Effector memory CD4-positive, alpha-beta T cell (primary cell): ENCODE measurements at places on chromosomes 3 and 15.

GRCh38 chr15:66007663-66008262 lies 138.5 kb downstream of the RAB11A start:
- no peak for DNase-seq

DNA sequence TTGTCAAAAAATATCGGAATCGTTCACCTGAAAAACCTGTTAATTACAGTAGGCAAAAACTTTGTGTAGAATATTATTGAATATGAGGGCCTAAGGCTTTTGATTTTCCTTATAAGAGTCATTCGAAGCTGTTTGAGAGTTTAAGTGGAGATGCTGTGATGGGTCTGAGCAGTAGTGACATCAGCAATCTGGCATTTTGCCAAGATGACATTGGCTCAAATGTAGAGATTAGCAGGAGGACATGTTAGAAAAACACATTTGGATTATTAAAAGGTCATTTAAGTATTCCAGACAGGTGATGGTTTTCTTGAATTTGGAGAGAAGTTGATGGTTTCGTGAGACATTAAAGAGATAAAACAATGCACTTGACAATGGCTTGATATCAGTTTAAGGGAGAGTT lies 12.9 kb downstream of the OR5AC2 start:
- no peak for DNase-seq

GRCh38 chr3:99418209-99418635 lies 220.2 kb upstream of the COL8A1 start:
- no peak for DNase-seq

- no peak for DNase-seq
Observed at GRCh38 chr15:78800189-78800588, 11.1 kb downstream of the ADAMTS7 start.

GRCh38 chr3:69761896-69762767 lies 22.9 kb downstream of the MITF start:
- DNase-seq: no peak

DNA sequence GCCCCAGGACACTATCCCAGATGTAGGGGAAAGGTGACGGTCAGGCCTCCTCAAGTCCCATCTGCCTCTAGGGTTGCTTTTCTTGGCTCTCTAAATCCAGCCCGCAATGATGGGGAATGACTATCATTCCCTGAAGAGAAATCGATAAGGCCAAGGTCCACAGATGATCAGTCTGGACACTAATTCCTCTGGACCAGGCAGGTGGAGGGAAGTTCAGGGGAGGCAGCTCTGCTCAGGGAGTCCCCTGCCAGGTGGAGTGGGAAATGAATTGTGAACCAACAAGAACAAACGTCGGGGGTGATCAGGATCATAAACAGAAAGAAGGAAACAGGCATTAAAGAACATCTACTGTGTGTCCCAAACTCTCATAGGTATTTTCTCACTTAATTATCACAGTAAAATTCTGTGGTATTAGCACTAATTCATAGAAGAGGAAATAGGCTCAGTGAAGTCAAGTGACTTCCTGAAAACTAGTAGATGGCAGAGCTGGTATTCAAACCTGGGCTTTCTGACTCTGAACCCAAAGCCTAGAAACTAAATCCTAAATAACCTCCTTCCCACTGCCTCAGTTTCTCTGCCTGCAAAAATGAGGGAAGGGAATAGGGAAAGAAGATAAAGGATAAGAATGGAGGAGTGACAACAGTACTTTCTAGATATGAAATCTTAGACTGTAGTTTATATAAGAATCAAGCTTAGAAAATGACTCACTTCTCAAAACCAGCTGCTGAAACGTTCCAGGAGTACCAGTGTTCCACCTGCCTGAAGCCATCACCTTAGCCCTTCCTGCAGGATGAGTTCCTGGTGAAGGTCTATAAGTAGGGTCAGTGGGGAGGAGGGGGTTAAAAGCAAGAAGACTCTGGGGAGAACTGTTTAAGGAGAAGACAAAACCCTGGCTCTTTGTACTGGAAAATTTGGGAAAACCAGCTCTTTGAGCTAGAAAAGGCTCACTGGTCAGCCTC lies 7.5 kb downstream of the BMF start:
- no peak for DNase-seq

GRCh38 chr3:134640872-134641470 lies 9.9 kb downstream of the KY start:
- DNase-seq: no peak

- DNase-seq: no peak
Observed at GRCh38 chr15:68672251-68672650, 93.5 kb downstream of the CORO2B start.

- no peak for DNase-seq
Observed at GRCh38 chr3:126450219-126450618, 25.5 kb downstream of the ZXDC start.

DNA sequence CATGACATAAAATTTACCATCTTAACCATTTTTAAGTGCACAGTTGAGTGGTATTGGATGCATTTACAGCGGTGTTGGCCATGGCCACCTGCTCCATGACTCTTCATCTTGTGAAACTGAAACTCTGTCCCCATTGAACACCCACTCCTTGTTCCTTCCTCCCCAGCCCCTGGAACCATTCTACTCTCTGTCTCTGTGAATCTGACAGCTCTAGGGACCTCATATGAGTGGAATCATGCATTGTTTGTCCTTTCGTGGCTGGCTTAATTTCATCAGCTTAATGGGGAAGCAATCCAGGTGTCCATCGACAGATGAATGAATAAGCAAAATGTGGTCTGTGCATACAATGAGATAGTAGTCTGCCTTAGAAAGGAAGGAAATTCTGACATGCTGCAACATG lies 42.5 kb downstream of the PLXNA1 start:
- no peak for DNase-seq

DNA sequence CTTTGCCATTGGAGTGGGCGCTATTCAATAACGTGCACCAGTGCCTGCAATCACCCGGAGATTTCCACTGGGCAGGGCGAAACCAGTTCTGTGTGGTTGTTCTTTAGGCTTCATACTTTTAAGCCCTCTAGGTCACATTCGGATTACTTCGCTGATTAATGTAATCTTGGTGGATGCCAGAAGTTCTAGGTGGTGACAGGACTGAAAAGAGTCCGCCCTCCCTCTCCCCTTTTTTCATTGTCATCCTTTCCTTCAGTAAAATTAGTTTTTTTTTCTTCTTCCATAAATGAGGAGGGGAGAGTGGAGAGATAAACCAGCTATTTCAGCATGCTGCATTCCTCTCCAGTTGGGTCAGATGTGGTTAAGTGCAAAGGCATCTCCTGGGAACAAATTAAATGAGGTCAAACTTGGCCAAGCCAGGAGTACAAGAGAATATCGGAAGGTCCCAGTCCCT lies 2.3 kb upstream of the SLC2A2 start:
- DNase-seq: no peak

- no peak for DNase-seq
Observed at GRCh38 chr15:42359985-42360384, 684 bp downstream of the CAPN3 start.

DNA sequence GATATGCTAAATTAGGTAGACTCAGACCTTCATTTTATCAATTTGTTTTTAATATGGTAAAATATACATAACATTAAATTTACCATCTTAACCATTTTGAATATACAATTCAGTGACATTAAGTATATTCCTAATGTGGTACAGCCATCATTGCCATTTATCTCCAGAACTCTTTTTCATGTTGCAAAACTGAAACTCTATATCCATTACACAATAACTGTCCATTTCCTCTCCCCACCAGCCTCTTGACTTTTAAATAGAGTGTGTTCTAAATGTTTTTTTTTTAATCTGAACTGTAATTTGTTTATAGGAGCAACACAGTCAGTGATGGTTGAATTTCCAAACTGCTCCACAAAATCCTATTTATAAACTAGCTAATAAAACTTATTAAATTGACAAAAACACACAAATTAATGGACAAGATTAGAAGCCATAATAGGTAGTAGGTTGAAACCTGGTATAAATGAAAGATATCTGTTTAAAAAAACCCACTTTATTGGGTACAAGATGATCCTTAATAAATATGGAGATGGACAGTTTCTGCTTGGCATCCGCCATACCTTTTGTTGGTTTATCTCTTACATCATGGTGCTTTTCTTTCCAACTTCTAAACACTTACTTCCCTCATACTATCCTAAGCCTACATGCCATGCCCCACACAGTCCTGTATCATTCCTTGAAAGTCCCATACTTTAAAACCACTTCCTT lies 142.4 kb downstream of the ZPLD1 start:
- DNase-seq: no peak

- DNase-seq: no peak
Observed at GRCh38 chr3:58074997-58075396, 66.8 kb downstream of the FLNB start.

- DNase-seq: no peak
Observed at GRCh38 chr15:96560246-96560895, 229.9 kb downstream of the NR2F2 start.

DNA sequence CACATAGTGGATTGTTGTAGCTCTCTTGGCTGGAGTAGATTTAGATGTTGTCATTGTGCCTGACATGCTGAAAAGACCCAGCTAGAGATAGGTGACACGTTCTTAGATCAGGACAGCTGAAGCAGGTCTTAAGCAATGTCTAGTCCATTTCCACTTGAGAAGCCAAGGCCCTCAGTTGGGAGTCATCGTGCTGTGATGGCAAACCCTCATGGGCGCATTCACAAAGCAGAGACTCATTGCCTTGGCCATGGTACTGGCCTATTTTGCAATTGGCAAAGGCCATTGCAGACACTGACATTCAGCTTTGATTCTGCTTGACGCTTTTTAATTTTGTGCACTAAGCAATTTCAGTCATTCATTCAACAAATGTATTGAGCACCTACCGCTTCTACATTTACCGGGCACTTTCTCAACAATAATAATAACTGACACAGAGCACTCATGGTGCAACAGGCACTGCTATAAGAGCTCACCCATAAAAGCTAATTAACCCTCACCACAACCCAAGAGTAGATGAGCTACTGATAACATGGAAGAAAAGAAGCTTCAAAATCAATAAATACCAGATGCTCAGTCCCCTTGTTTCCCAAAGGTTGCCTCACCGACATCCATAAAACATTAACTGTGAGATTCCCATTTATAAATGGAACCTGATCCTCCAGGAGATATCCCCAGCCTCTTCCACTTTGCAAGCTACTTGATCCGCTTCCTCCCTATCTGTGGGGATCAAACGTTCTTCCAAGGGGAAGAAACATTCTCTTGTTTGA lies 200.1 kb downstream of the TLE3 start:
- DNase-seq: no peak

- no peak for DNase-seq
Observed at GRCh38 chr3:27607370-27607769, 114.8 kb downstream of the EOMES start.

GRCh38 chr15:42069025-42069424 lies 25.3 kb downstream of the PLA2G4D start:
- DNase-seq: no peak

DNA sequence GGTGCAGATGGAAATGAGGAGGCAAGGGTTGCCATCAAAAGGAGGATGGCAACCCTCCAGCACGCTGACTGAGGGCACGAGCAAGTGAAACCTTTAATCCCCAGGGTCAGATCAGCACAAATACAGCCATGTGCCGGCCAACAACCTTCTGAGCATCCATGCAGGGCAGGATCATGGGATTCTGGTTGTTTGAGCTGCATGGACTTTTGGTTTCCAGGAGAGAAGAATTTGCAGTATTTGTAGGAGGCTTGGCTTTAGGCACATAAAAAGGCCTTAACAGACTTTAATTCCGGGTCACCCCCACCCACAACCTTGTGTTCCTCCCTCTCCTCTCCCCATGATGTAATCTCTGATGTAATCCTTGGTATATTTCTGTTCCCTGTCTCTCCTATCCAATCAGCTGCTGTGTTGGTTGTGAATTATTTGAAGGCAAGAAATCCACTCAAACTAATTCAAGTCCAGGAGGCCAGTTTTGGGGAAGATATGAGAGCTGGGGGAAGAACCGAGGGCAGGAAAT lies 254.3 kb downstream of the SHQ1 start:
- no peak for DNase-seq

DNA sequence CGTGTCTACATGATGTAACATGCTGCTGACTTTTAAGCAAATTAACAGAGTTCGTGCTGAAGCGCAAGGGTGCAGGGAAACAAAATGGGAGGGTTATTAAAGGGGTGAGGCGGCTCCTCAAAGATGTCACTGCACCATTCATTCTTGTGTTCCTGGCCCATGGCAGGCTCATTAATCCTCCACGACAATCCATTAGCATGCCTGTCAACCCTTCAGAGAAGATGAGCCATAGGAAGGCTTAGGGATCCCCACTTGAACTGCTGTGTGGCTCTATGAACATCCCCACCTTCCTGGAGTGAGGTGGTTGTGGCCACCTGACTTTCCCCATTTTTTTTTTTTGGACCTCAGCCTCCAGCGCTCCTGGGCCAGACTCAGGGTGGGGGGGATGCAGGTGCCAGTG lies 45.8 kb downstream of the IGF1R start:
- DNase-seq: no peak

- DNase-seq: no peak
Observed at GRCh38 chr3:45580112-45580765, 14.3 kb upstream of the LIMD1 start.

DNA sequence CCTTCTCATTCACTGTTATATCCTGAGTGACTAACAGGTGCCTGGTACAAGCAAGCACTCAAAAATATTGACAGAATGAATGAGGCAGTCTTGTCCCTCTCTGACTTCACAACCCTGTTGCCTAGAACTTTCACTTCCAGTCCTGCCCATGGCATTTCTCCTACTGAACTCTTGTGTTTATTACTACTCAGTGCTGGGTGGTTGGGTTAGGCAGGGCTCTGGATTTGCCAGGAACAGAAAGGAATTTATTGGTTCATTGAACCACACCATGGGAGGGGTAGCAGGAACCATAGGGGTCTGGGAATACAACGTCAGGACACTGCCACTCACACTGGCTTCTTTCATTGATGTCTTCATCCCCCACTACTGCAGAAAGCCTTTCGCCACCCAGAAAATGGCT lies 41.9 kb upstream of the SEMA4B start:
- DNase-seq: no peak

DNA sequence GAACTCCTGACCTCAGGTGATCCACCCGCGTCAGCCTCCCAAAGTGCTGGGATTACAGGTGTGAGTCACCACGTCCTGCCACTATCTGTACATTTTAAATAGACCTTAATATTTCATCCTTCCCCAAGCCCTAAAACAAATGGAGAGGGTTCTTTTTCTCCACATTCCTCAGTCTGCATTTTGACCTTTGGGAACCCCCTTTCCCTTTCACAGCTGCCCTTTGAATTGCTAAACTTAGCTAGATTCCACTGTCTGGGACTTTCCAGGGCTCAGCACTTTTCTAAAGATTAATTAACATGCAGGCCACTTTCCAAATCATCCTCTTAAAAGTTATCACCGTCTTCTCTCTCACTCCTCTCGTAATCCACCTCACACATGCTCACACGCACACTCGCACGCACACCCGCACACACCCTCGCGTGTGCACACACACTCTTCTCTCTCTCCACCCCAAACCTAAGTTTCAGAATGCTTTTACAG lies 124.2 kb downstream of the TMCO5A start:
- DNase-seq: no peak
